Stomach (tissue), 19 donors: ENCODE measurements at places on chromosomes 3 and 15. TPM values are rescaled to one million over a fixed set of nuclear protein-coding genes. Genes with fewer than 3 reads are reported as not detected.

CCR3 gene
- total RNA-seq, result 7.1 TPM

CACNA2D2 gene
- total RNA-seq, result 45.8 TPM

SPTBN5 gene
- 4.9 TPM for total RNA-seq

MKRN2 gene
- total RNA-seq, result 39.1 TPM

STARD5 gene
- 4.2 TPM for total RNA-seq

VIPR1 gene
- total RNA-seq, result 18.3 TPM

ZWILCH gene
- 6.1 TPM for total RNA-seq
